ENCODE measurements at places on chromosomes 7 and 10. TPM values are rescaled to one million over a fixed set of nuclear protein-coding genes. Genes with fewer than 3 reads are reported as not detected.
A peak's percentile ranks its signal among the peaks of the same experiment; 100 is the strongest.

Gene GPR15LG
- not detected for total RNA-seq

GRCh38 chr10:110827410-110827809 lies 44.3 kb upstream of the PDCD4 start:
- no peak for DNase-seq

Gene EFCAB10
- not detected for total RNA-seq

Gene LRRD1
- not detected for total RNA-seq

Gene ARHGEF35
- total RNA-seq, result not detected

DNA sequence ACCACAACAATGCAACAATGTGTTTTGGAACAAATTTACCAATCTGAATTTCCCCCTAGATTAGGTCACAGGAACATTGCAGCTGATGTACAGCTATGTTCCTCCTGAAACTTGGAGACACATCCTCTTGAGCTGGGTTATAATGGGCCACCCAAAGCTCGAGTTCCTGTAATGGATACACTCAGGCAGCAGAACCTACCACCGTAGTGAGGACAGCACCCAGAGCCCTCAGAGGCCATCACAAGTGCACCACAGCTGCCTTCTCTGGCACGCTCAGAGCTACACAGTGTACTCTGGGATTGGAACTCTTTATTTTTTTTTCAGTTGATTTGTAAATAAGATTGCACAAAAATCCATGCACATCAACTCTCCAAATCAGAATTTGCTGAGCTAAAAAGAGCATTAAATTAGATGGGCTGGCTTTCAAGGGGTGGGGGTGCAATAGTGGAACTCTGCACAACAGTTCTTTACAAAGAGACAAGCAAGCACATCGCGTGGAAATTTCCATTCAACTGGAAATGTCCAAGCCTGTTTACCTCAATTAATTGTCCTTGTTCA lies 56.7 kb downstream of the EGFR start:
- DNase-seq, result no peak

- no peak for DNase-seq
These were observed 109.4 kb downstream of the ODAD2 start for GRCh38 chr10:27889518-27889917.

Gene MMRN2
- 0.08 TPM for total RNA-seq

DNA sequence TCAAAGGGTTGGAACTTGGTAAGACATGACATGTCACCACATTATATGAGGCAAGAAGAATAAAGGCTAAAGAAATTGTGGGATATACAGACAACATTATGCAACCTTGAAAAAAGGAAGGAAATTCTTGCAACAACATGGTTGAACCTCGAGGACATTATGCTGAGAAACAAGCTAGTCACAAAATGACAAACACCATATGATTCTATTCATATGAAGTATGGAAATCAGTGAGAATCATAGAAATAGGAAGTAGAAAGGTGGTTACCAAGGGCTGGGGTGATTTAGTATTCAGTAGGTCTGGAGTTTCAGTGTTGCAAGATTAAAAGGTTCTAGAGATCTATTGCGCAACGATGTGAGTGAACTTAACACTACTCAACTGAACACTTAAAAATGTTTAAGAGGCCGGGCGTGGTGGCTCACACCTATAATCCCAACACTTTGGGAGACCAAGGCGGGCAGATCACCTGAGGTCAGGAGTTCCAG lies 126.9 kb upstream of the TBX20 start:
- DNase-seq, result no peak

- DNase-seq, result peak; percentile 13
These were observed 58.0 kb downstream of the PDSS1 start for GRCh38 chr10:26755443-26755903.

- peak; percentile 50 for DNase-seq
These were observed 9.3 kb downstream of the TCF7L2 start for GRCh38 chr10:112959207-112959838.

GRCh38 chr10:2509081-2509531 lies 558.2 kb upstream of the PFKP start:
- DNase-seq, result no peak

- peak; percentile 16 for DNase-seq
These were observed 37.2 kb upstream of the OPTN start for GRCh38 chr10:13062803-13063202.

Gene GRM3
- total RNA-seq, result not detected

GRCh38 chr7:31362401-31362800 lies 21.9 kb upstream of the NEUROD6 start:
- no peak for DNase-seq

Gene BTBD16
- total RNA-seq, result not detected

GRCh38 chr7:28830846-28831245 lies 127.3 kb downstream of the TRIL start:
- DNase-seq, result no peak

DNA sequence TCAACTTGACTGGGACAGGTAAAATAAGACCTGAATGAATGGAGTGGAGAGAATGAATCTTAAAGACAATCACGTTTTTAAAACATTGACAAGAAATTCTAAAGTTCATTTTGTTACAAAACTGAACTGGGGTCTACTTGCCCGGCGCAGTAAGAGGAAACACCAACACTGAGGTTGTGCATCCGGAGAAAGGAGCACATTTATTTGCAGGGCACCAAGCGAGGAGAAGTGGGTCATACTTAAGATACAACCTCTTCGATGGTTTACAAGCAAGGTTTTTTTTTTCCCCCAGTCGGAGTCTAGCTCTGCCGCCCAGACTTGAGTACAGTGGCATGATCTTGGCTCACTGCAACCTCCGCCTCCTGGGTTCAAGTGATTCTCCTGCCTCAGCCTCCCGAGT lies 3.4 kb upstream of the REPIN1 start:
- no peak for DNase-seq

Gene ZNF804B
- total RNA-seq, result not detected

DNA sequence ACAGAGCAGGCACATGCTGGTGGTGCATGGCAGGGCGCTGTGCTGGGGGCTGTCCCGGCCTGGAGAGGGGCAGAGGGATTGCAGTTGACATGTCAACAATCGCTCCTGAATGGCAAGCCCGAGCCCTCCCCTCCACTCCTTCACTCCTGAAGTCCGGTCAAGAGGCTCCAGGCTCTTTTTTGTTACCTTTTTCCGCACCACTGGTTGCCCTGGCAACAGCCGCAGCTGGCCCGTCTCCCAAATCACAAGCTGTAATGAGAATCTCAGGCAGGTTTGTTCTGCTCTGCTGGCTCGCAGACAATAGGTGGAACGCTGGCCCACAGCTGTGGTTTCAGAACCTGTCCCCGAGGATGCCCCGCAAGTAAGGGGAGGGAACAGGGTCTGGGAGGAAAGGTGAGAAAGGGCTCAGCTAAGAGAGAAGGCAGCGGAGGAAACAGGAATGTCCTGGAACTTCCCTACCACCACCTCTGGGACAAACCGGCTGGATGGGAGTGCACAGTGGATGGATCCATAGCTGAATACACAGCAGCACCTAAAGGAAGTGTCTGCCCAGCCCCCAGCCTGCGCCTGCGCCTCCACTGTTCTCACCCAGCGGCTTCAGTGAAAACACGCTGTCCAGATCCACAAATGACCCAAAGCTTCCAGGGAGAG lies 58.9 kb downstream of the CALML3 start:
- DNase-seq, result no peak

- no peak for DNase-seq
These were observed 4.5 kb downstream of the STMP1 start for GRCh38 chr7:135666846-135667245.

GRCh38 chr10:128922619-128923196 lies 544.3 kb upstream of the MGMT start:
- DNase-seq, result no peak

- DNase-seq, result peak; percentile 69
These were observed 220.1 kb downstream of the PPP1R3A start for GRCh38 chr7:113698556-113699220.

DNA sequence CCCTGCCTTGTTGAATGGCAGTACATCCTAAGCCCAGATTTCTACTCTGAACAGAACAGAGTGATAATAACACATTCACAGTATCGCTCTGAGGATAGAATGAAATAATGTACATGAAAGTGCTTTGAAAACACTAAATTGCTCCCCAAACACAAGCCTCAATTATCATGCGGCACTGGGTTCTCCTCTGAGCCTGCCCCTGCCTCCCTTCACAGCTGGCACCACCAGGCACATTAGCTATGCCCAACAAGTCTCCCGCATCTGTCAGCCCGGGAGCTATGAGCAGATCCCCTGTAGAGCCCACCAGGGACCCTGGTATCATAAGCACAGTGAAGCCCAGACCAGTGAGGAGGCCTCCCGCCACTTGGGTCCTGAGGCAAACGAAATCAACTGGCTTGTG lies 405.5 kb downstream of the GRID1 start:
- no peak for DNase-seq

DNA sequence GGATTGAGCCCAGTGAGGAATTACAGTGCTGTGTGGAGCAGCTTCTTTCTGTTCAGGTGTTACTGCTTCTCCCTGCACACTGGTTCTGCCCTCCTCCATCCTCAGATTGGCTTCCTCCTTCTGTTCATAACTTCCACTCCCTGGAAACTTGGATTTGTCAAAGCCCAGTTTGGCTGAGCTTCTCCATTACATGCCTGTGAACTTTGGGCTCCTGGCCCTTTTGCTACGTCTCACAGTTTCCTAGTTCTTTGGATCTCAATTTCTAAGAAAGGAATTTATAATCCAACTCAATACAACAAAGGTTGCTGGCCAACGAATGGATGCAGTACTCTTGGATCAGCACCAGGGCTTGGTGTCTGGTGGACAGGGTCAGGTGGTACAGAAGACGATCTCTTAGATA lies 318.1 kb downstream of the RPS24 start:
- DNase-seq, result no peak

- no peak for DNase-seq
These were observed 638.6 kb downstream of the TYW1 start for GRCh38 chr7:67635271-67635670.

Gene IGFBP1
- not detected for total RNA-seq

DNA sequence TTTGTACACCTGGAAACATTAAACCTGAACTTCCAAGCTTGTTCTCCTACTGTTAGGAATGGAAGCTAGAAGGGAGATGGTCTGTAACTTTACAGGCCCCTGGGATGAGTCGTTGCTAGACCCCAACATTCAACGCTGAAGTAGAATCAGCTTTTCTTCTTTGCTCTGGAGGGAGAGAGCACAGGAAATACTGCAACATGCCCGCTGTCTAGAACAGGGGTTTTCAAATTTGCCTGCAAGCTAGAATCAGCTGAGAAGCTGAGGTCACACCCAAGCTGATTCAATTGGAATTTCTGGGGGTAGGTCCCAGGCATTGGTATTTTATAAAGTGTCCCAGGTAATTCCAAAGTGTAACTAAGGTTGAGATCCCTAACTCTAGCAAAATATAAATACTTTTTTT lies 219.7 kb downstream of the PRPF18 start:
- no peak for DNase-seq

Gene AMPH
- not detected for total RNA-seq

- DNase-seq, result peak; percentile 27
These were observed 154.5 kb downstream of the TMEM168 start for GRCh38 chr7:112635742-112636141.

- no peak for DNase-seq
These were observed 109.9 kb downstream of the HERPUD2 start for GRCh38 chr7:35584990-35585389.
